ENCODE measurements at places on chromosomes 7 and 10.

- no peak for DNase-seq
These were observed 6.8 kb upstream of the ZCCHC24 start for GRCh38 chr10:79452174-79452611.

DNA sequence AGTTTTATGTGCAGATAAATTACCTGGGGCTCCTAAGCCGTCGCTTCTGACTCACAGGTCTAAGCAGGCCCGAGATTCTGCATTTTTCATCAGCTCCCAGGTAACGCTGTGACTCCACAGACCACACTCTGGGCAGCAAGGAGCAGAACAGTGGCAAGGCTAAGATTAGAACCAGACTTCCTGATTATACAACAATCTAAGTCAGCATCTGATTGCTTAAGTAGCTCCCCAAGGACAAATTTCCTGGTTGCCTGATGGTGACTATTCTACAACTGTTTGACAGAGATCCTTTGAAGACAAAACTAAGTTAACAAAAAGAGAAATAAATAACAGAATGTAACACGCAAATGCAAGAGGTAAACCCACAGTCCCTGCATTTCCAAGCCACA, 69.0 kb downstream of the CREB3L2 start:
- no peak for DNase-seq

DNA sequence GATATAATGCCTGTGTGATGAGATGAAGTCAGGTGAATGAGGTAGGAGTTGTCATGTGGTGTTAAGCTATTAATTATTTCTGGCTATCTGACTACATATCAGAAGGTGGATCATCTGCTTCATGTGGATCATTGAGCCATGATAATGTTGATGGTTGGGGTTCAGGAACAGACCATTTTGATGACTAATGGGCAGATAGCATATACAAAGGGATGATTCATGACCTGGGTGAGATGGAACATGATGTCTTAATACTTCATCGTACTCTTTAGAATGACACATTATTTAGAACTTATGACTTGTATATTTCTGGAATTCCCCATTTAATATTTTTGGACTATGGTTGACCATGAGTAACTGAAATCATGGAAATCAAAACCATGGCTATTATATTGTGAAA, 155.1 kb downstream of the OR13A1 start:
- no peak for DNase-seq

DNA sequence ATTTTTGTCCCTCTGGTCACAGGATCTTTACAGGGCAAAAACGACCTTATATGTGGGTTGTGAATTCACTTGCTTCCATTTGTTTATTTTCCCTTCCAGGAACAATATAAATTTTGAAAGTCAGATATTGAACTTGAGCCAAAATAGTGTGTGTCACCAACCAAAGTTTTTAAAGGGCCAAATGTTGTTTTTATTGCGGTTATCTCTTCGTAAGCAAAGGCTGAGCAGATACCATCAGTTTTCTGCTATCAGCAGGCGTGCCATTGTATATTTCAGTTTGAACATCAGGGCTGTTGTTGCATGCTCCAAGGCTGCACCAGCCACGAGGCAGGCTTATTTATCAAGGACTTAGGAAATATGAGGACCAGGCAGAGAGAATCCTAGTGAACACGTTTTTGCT, 160.3 kb downstream of the PAXIP1 start:
- no peak for DNase-seq

DNA sequence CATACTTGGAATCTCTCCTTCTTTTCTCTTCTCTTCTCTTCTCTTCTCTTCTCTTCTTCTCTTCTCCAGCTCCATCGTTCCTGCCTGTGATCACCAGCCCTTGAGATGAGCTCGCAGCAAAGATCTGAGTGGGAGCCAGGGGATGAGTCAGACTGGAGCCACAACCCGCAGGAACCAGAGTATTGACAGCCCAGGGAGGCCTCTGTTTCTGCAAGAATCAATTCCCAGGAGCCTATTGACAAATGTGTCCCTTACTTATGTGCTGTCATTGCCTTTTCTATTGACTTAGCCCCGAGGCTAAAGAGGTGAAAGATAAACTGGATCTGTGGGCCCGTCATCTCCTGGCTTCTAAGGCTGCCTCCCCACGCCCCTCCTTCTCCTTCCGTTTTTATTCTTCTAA, 13.1 kb upstream of the HABP2 start:
- no peak for DNase-seq
